ENCODE measurements at places on chromosomes 5 and 9. TPM values are rescaled to one million over a fixed set of nuclear protein-coding genes. Genes with fewer than 3 reads are reported as not detected.
A peak's percentile ranks its signal among the peaks of the same experiment; 100 is the strongest.

Gene OBP2B
- total RNA-seq: not detected

Gene IRX1
- 2.4 TPM for total RNA-seq

Gene CCL28
- not detected for total RNA-seq

Gene NRARP
- total RNA-seq: 24.0 TPM

Gene SLC35D2
- total RNA-seq: 60.9 TPM

Gene PCDHB5
- 29.4 TPM for total RNA-seq

Gene ACTBL2
- not detected for total RNA-seq

Gene IFNA7
- total RNA-seq: not detected

Gene RASGRF2
- 0.62 TPM for total RNA-seq

Gene PLCXD3
- total RNA-seq: 1.1 TPM

Gene MYOZ3
- 2.9 TPM for total RNA-seq

Gene OBP2A
- total RNA-seq: not detected

Gene HINT1
- total RNA-seq: 210 TPM

Gene IL7R
- not detected for total RNA-seq

Gene PCDHB15
- total RNA-seq: 8.3 TPM

Gene TPM2
- 32.4 TPM for total RNA-seq

Gene FOXD4L5
- 0.29 TPM for total RNA-seq

Gene C9orf78
- 30.4 TPM for total RNA-seq

Gene SPATA31A3
- not detected for total RNA-seq

- H3K27ac ChIP-seq: peak overlapping the region; percentile 67
- H3K4me3 ChIP-seq: no peak overlapping the region
- H3K36me3 ChIP-seq: no peaks in the 10 kb centered on the region
- H3K27me3 ChIP-seq: no peaks in the 10 kb centered on the region
These were observed 46.4 kb upstream of the CHD1 start for GRCh38 chr5:98975223-98975622.

DNA sequence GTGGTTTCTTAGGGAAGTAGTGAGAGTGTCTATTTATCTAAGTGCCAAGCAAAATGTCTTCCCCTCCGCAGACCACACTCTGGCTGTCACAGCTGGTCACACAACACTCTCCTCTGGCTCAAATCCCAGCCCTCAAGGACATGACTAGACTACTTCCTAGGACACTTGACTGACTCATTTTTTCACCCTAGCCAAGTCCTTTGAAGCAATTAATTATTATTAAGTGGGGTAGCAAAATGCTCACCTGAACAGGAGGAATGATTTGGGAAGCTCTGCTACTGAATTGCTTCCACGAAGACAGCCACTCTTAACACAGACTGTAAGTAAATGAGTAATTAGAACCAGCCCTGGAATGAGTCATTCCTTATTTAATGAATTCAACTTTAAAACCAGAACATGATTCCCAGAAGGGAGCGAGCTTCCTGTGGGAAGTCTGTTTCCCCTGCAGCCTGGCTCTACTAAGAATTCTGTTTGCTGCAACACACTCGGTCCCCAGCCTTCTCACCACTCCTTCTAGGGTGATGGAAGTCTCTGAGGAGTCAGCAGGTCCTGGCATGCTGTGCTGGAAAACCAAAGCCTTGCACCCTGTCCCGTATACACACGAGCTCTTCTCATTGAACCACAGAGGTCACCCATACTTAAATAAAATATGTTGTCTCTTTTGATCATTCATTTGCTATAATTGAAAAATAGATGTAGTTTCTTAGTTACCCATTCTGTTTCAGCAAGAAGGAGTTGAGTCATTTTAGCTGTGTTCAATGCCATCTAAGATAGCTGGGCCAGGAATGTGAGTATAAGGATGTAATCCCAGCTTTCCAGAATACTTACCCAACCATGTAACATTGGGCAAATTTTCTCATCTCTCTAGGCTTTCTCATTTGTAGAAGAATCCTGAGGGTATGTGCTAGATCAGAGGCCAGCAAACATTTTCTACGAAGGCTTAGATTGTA lies 218.6 kb upstream of the RASEF start:
- peaks cover 2% of the 10 kb centered on the region for H3K36me3 ChIP-seq
- peak overlapping the region; percentile 39 for H3K27ac ChIP-seq
- no peak overlapping the region for H3K4me3 ChIP-seq
- no peak for DNase-seq
- no peaks in the 10 kb centered on the region for H3K27me3 ChIP-seq
- H3K4me1 ChIP-seq: peaks cover 12% of the 10 kb centered on the region

GRCh38 chr9:87872079-87872624 lies 10.5 kb upstream of the SPATA31E1 start:
- DNase-seq: no peak
- H3K27ac ChIP-seq: no peak overlapping the region
- no peak overlapping the region for H3K4me3 ChIP-seq
- peaks cover 3% of the 10 kb centered on the region for H3K27me3 ChIP-seq
- peaks cover 2% of the 10 kb centered on the region for H3K4me1 ChIP-seq

GRCh38 chr5:138138949-138139780 lies at the start of gene NME5:
Gene NME5 (minus strand): TSS chr5:138139428. CDS start chr5:138138780, 648 bp downstream.
- peak within 1 kb of the TSS; percentile 33 for H3K27ac ChIP-seq
- no peaks in the 10 kb centered on the region for H3K36me3 ChIP-seq
- H3K4me3 ChIP-seq: peak within 1 kb of the TSS; percentile 82
- peaks cover 5% of the 10 kb centered on the region for H3K4me1 ChIP-seq
- no peaks in the 10 kb centered on the region for H3K27me3 ChIP-seq

- H3K27ac ChIP-seq: no peak overlapping the region
- no peak for DNase-seq
- peaks cover 1% of the 10 kb centered on the region for H3K36me3 ChIP-seq
- no peaks in the 10 kb centered on the region for H3K27me3 ChIP-seq
These were observed 27.2 kb upstream of the TNFSF8 start for GRCh38 chr9:114957558-114957957.

- no peak overlapping the region for H3K4me3 ChIP-seq
- no peaks in the 10 kb centered on the region for H3K27me3 ChIP-seq
- DNase-seq: no peak
- H3K27ac ChIP-seq: no peak overlapping the region
These were observed 241.8 kb downstream of the CDH12 start for GRCh38 chr5:22611327-22611726.

GRCh38 chr5:1640421-1640881 lies 116.7 kb upstream of the LPCAT1 start:
- H3K27ac ChIP-seq: no peak overlapping the region
- H3K4me1 ChIP-seq: peaks cover 3% of the 10 kb centered on the region
- H3K36me3 ChIP-seq: no peaks in the 10 kb centered on the region
- peaks cover 32% of the 10 kb centered on the region for H3K27me3 ChIP-seq
- no peak for DNase-seq

GRCh38 chr9:80605793-80606192 lies 1034.0 kb downstream of the TLE4 start:
- peaks cover 14% of the 10 kb centered on the region for H3K4me1 ChIP-seq
- peak overlapping the region; percentile 8 for H3K27ac ChIP-seq
- no peaks in the 10 kb centered on the region for H3K36me3 ChIP-seq
- no peaks in the 10 kb centered on the region for H3K27me3 ChIP-seq
- no peak for DNase-seq

- no peak for DNase-seq
- H3K4me1 ChIP-seq: peaks cover 14% of the 10 kb centered on the region
- no peaks in the 10 kb centered on the region for H3K27me3 ChIP-seq
- H3K27ac ChIP-seq: no peak overlapping the region
These were observed 152.0 kb upstream of the ACOT12 start for GRCh38 chr5:81545911-81546310.

DNA sequence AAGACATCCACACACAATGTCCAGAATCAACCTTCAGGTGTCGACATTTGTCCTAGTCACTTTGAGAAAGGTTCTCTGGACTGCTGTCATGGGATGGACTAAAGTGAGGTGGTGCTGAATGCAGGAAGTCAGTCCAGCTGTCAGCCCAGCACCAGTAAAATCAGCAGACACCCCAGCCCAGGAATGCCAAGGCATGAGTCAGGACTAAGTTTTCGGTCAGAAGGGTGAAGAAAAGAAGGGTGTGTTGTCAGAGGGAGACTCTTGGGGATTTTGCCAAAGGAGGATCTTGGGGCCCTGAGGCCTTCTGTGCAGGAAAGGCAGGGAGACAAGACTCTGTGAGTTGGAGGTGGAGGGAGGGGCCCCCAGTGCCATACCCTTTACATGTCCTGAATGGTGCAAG lies 69.0 kb upstream of the XPA start:
- DNase-seq: no peak
- peaks cover 37% of the 10 kb centered on the region for H3K27me3 ChIP-seq
- no peak overlapping the region for H3K4me3 ChIP-seq
- H3K36me3 ChIP-seq: no peaks in the 10 kb centered on the region

DNA sequence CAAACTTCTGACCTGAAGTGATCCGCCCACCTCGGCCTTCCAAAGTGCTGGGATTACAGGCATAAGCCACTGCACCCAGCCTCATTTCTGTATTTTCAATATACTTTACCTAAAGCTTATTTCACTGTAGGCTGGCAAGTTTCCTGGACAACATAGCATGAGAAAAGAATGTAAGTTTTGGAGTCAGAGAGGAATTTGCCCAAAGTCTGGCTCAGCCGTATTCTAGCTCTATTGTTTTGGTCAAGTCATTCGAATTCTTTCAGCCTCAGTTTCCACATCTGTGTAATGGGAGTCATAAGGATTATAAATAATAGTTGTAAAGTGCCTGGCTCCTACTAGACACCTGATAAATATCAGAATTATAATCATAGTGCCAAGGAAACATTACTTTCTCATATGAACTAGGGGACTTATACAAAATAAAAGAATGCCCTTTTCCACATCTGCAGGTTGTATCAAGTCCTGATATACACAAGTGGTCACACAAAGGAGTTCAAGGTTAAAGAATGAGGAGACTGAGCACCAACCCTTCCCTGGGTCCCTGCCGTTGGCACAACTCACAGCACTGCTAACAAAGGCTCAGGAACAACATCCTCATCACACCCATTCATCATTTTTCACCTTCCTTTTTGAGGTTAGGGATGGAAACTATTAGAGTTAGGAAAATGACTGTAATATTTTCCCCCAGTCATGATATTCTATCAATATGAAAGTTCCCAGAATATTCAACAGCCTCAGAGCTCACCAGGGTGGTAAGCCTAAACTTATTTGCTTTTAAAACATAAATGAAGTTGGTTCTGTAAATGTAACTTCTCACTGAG lies 34.6 kb upstream of the RAI14 start:
- no peak overlapping the region for H3K27ac ChIP-seq
- H3K4me1 ChIP-seq: peaks cover 2% of the 10 kb centered on the region
- H3K4me3 ChIP-seq: no peak overlapping the region
- H3K27me3 ChIP-seq: no peaks in the 10 kb centered on the region

- H3K36me3 ChIP-seq: peaks cover 17% of the 10 kb centered on the region
- no peak overlapping the region for H3K27ac ChIP-seq
- no peak for DNase-seq
- peaks cover 4% of the 10 kb centered on the region for H3K4me1 ChIP-seq
- no peak overlapping the region for H3K4me3 ChIP-seq
- no peaks in the 10 kb centered on the region for H3K27me3 ChIP-seq
These were observed 7.6 kb downstream of the TTC39B start for GRCh38 chr9:15299374-15299939.

DNA sequence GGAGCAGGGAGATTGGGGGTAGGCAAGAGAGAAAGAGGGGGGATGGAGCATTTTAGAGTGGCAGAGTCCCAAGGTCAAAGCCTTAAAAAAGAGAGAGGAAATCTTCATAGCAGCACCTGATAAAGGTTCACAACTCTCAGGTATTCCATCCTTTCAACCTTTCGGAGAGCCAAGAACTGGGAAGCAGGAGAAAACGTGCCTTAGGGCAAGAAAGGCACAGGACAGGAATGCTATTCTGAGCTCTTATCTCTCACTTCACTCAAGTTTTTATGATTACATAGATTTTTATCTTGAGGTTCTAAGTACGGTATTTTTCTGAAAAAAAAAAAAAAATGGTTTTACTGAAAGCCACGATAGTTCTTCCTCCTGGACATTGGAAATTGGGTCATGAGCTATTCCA lies 34.5 kb upstream of the SMAD5 start:
- peaks cover 7% of the 10 kb centered on the region for H3K4me1 ChIP-seq
- DNase-seq: no peak
- H3K36me3 ChIP-seq: no peaks in the 10 kb centered on the region
- no peak overlapping the region for H3K27ac ChIP-seq
- peaks cover 16% of the 10 kb centered on the region for H3K27me3 ChIP-seq
- no peak overlapping the region for H3K4me3 ChIP-seq

DNA sequence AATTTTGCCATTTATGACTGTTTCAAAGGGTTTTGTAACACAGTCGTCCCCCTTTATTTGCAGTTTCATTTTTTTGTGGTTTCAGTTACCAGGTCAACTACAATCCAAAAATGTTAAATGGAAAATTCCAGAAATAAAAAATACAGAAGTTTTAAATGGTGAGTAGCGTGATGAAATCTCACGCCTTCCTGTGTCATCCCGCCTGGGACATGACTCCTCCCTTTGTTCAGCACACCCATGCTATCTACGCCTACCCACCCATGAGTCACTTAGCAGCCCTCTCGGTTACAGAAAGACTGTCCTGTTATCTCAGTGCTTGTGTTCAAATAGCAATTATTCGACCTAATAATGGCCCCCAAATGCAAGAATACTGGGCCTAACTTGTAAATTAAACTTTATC lies 765.3 kb upstream of the ADAMTS16 start:
- peaks cover 3% of the 10 kb centered on the region for H3K27me3 ChIP-seq
- H3K27ac ChIP-seq: no peak overlapping the region
- H3K36me3 ChIP-seq: no peaks in the 10 kb centered on the region
- H3K4me3 ChIP-seq: no peak overlapping the region
- H3K4me1 ChIP-seq: peaks cover 6% of the 10 kb centered on the region

DNA sequence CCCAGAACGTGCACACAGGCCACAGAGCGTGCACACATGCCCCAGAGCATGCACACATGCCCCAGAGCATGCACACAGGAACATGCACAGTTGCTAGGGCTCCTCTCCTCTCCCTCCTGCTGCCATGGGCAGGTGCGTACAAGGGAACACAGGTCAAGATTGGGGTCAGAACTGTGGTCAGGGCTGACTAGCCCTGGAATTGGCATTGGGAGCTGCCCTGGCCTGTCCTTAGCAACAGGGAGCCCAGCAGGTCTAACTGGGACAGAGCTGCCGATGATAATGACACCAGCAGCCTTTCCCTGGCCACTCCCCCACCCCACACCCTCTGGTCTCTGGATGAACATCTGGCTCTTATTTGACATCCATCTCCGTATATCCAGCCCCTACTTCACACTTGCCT lies 8.0 kb downstream of the PCDH1 start:
- no peak for DNase-seq
- peaks cover 3% of the 10 kb centered on the region for H3K36me3 ChIP-seq
- peaks cover 36% of the 10 kb centered on the region for H3K27me3 ChIP-seq
- H3K4me1 ChIP-seq: peaks cover 31% of the 10 kb centered on the region
- no peak overlapping the region for H3K27ac ChIP-seq

GRCh38 chr5:42636946-42637345 lies 119.7 kb upstream of the CCDC152 start:
- no peak overlapping the region for H3K4me3 ChIP-seq
- H3K27me3 ChIP-seq: no peaks in the 10 kb centered on the region
- H3K36me3 ChIP-seq: no peaks in the 10 kb centered on the region
- H3K27ac ChIP-seq: no peak overlapping the region
- no peak for DNase-seq

All from progenitor cell of endocrine pancreas (in vitro differentiated cells).